Thymus (tissue), 14 donors: ENCODE measurements at places on chromosomes 12 and 14.

DNA sequence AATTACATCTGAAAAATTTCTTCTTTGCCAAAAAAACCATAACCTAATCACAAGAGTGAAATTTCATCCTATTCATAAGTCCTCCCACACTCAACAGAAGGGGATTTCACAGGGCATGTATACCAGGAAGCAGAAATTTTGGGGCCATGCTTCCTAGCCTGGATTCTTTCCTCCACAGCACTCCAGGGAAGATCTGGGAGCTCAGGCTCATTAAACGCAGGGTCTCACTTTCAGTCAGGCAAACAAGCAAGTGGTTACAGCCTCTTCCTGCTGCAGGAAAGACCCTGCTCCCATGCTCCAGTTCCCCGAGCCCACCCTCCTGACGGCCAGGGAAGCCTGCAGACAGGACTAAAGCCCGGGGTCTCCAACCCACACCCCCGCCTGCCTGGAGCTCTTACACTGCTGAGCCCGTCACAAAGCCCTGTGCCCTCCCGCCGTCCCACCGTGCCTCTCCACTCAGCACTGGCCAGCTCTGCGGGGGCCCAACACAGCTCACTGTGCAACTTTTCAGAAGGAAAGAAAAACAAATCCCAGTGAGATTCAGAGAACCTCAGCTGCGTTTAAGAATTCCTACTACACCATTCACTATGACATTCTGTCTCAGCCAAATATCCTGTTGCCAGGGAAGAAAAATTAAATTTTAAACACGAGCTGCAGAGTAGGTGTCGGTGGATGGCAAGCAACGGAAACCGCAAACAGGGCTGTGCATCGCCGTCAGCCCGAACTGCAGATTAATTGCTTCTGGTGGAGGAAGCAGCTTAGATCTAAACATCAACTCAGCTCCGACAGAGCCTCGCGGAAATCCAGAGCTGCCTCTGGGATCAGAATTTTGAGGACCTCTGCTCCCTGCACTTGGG lies 106.7 kb upstream of the SFSWAP start:
- peak; percentile 7 for DNase-seq

DNA sequence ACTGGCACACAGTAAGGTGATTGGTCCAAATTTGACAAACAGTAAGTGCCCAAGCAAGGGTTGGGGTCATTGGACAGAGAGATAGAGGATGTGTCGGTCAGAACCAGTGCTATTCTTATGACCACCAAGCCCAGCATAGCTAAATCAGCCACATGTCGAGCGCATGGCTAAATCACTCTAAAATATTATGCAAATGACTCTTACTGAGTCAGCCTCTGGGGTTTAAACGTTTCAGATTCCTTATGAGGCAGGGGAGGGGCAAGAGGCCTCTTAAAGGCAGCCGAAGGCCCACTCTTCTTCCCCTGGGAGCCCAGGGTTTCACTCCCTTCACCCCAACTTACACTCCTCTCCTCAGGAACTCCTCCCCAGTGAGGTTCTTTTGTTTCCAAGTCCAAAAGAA lies 603 bp upstream of the ENDOU start:
- no peak for DNase-seq

- no peak for DNase-seq
Observed at GRCh38 chr12:42421844-42422779, 96.1 kb downstream of the PPHLN1 start.

GRCh38 chr14:99454246-99454645 lies 26.4 kb downstream of the SETD3 start:
- no peak for DNase-seq

GRCh38 chr14:88269806-88270420 lies 53.2 kb downstream of the KCNK10 start:
- DNase-seq, result no peak

GRCh38 chr14:32081901-32082300 lies 4.8 kb downstream of the ARHGAP5 start:
- no peak for DNase-seq

GRCh38 chr12:57454566-57455373 lies at the start of gene INHBE:
TSS of gene INHBE (plus strand) at chr12:57455307. CDS start at chr12:57455537, 230 bp downstream.
- DNase-seq, result no peak

GRCh38 chr14:31207287-31207754 lies 272 bp downstream of the HECTD1 start:
- DNase-seq, result no peak

GRCh38 chr12:9361879-9362326 lies 153.7 kb upstream of the PZP start:
- no peak for DNase-seq

DNA sequence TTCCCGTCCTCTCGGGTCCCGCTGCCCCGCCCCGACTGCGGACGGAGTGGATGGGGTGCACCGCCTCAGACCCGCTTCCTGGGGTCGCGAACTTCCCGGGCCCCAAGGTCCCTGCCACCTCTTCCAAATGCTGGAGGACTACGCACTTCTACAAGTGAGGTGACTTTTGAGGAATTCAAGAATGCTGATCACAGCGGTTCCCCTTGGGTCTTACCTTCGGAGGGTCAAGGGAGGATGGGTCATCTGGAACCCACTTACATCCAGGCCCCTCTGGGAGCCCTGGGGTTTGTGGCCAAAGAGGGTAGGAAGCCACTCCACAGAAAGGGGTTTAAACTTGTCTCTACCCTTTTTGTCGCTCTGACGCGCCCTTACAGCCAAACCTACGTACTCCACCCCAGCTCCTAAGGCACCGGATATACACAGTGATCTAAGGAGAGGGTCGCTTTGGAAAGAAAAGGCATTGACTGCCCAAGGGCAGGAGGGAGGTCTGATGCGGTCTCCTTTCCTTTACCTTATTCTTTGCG lies 532 bp upstream of the PRKD1 start:
- no peak for DNase-seq

DNA sequence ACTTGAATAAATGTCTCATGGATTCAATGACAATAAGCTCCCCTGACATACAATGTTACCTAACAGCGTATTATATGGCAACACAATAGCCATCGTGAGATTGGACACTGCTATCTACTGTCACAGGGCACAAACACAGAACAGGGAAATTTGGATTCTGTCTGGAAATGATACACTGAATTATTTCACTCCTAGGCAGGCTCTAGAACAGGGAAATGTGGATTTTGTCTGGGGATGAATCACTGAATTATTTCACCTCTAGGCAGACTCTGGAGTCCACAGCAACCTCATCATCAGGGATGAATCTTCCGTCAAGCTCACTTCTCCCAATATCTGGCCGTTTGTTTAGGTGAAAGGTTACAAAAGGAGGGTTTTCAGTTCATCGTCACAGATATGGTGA lies 288.8 kb downstream of the TMEM132D start:
- no peak for DNase-seq

DNA sequence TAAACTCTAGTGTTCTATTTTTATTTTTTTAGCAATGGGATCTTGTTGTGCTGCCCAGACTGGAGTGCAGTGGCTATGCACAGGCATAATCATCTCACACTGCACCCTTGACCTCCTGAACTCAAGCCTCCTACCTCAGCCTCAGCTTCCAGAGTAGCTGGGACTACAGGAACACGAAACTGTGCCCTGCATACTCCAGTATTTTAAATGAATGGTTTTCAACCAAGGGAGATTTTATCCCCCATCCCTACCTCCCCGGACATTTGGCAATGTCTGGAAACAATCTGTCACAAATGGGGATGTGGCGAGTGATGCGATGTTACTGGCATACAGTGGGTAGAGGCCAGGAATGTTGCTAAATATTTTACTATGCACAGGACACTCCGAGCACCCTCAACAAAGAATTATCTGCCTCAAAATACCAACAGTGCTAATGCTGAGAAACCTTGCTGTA lies 2.1 kb downstream of the CBX5 start:
- no peak for DNase-seq

DNA sequence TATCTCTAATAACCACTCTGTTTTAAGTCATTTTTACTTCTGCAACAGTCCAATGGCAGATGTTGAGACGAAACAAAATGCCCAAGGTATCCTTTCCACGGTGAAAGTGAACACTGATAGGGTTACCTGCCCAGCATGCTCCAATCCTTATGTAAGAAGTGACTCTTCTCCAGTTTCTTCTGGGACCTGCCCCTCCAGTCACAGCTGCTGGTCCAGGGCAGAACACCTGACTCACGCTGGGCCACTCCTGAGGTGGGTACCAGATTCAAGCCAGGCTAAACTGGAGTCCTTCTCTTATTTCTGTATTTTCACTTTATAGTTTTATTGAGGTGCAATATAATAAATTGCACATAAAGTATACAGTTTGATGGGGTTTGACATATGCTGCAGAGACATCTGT lies 16.7 kb downstream of the NT5DC3 start:
- DNase-seq, result no peak

GRCh38 chr14:59480166-59480565 lies 4.0 kb downstream of the L3HYPDH start:
- DNase-seq, result no peak

DNA sequence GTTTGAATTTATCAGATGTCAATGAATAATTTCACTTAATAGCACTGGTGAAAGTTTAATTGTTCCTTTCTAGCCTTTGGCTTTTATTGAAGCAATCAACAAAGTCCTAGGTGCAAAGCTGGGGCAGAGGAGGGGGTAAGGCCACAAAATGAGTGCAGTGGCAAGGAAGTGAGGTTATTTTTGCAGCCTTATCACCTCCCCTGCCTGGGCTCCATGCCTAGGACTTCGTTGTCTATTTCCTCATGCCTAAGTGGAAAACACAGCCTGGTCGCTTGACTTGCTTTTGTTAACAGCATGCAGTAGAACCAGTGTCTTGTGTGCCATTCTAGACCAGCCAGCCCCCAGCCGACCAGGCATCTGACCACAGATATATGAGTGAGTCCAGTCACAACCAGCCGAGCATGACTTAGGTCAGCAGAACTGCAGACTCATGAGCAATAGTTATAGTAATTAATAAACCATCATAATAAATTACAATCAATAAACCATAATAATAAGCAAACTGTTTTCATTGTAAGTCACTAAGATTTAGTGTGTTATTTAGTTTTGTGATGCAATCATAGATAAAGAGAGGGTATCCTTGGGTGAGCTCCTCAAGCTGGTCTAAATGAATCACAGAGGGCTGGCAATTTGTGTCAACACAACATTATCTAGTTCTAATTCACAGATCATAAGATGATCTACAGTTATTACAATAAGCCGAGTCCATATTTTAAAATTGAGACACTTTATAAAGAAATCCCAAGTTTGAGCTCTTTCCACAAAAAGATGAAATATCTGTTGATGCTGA lies 156.8 kb downstream of the GLT1D1 start:
- DNase-seq, result no peak

DNA sequence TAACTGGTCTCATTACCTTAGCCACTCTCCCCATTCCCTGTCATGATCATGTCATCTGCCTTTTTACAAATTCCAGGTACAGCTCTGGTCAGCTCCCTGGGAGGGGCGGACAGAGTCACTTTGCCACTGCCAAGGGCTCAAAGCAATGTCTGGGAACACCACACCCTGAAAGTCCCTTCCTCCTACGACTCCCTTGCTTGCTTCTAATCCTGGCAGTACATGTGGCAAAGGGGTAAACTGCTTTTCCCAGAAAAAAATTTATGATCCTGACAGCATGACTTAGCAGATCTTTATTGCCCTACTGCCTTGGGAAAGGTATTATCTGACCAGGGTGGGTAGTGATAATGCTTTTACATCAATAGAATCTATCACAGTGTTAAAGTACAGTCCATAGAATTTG lies 376.0 kb upstream of the PDE3A start:
- no peak for DNase-seq

GRCh38 chr14:105135700-105136395 lies 32.7 kb downstream of the JAG2 start:
- DNase-seq, result no peak

GRCh38 chr12:119423285-119423684 lies 88.8 kb downstream of the CCDC60 start:
- DNase-seq, result no peak

- no peak for DNase-seq
Observed at GRCh38 chr12:65430571-65431306, 152.3 kb downstream of the MSRB3 start.

GRCh38 chr14:50832935-50833630 lies 2.1 kb upstream of the NIN start:
- DNase-seq, result no peak

DNA sequence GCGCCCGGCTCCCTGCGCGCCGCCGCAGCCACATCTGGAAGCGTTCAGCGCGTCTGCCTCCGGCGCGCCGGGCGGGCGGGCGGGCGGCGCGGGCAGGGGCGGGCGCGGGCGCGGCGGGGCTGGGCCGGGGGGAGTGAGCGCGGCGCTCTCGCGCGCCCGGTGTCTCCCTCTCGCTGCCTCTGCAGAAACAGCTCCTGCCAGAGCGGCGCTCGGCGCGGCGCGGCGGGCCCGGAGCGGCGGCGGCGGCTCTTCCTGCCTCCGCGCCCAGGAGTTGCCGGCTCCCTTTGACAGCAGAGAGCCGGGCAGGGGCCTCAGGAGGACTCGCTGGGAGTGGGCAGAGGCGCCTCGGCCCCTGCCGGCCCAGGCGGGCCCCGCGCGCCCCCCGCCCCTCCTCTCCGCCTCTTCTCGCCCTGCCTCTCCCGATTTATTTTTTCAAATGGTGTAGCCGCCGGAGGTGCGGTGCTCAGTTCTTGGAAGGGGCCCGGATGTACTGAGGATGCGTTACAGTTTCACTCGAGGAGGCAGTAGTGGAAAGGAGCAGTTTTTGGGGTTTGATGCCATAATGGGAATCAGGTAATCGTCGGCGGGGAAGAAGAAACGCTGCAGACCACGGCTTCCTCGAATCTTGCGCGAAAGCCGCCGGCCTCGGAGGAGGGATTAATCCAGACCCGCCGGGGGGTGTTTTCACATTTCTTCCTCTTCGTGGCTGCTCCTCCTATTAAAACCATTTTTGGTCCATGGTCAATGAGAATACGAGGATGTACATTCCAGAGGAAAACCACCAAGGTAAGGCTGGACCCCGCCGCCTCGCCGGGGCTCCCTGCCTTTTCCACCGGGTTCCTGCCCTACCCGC lies at the start of gene CACNA1C:
Gene CACNA1C, plus strand, starts transcription at position 162 of the 853 bp plus-strand sequence. Its CDS starts 576 bp downstream, at position 738.
- no peak for DNase-seq

GRCh38 chr14:68306934-68307789 lies 485.7 kb downstream of the ZFP36L1 start:
- DNase-seq, result no peak

- DNase-seq, result peak; percentile 22
Observed at GRCh38 chr12:121400332-121401139, 618 bp downstream of the RNF34 start.

DNA sequence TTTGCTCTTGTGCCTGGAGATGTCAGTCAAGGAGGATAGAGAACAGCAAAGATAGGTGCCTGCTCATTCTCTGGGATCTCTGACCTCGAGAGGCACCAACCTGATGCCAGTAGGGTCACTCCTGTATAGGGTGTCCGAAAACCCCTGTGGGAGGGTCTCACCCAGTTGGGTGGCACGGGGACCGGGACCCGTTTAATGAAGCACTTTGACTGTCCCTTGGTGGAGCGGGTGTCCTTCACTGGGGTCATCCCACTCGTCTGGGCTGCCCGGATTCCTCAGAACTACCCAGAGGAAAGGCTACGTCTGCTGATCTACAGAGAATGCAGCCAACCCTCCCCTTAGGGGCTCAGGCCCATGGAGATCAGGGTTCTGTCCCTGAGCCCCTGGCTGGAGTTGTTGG lies 157.6 kb downstream of the CAPZA3 start:
- no peak for DNase-seq

- DNase-seq, result no peak
Observed at GRCh38 chr14:105919458-105920150, 393.2 kb downstream of the TMEM121 start.

GRCh38 chr12:68240975-68241374 lies 12.4 kb downstream of the IL22 start:
- DNase-seq, result peak; percentile 70

GRCh38 chr12:23950775-23951451 lies 1.4 kb upstream of the SOX5 start:
- DNase-seq, result no peak
